AG10803 (cell line): ENCODE measurements at places on chromosomes 3 and 15.

DNA sequence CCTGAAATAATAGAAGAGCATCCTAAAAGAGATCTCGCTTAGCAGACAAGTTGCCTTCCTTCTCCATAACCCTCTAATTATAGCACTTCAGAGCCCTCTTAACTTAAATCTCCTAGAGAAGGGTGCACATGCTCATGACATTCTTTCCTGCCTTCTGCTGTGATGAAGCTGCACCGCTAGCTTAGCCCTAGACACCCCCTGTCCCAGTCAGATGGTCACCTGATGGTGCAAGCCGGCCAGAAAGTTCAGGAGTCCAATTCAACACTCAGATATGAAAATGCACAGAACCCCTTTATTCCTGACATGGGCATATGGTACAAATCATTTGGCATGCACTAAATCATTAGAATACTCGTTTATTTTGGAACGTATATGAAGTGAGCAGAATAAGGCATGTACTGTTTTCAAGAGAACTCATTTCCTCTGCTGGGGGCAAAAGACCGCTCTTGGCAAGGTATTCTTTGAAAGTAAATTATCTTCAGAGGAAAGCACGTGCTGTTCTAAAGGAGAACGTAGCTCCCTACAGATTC, 420.4 kb upstream of the PROK2 start:
- no peak for DNase-seq

- no peak for DNase-seq
Measured at GRCh38 chr3:171277456-171278298, 182.5 kb downstream of the TNIK start.

- no peak for DNase-seq
Measured at GRCh38 chr3:34264337-34265041, 466.1 kb downstream of the PDCD6IP start.

GRCh38 chr3:12486916-12487315, 2.6 kb downstream of the TSEN2 start:
- no peak for DNase-seq

DNA sequence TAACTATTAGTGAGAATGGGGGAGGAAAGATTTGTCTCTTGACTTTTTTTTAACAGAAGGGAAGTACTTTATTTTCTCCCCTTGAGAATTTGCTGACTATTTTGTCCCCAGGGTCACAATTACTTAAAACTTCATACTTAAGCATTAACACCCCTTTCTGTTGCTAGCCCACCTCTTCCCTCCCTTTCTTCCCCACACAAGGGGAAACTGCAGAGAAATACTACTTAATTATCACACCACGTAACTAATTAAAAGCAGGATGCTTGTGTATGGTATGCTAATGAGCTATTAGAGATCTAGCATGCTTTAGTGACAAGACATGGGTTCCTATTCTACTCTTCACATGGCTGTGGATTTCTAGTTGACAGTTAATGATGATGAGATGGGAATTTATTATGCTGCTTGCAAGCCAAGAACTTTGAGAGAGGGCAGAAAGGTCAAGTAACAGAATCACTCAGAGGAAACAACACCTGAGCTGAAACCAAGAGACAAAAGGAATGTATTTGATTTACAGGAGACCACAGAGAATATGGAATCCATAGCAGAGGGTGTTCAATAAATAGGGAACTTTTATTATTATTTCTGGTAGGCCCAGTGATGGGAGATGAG, 179.2 kb downstream of the LSAMP start:
- DNase-seq, result no peak

GRCh38 chr3:52143156-52143555, 11.1 kb downstream of the POC1A start:
- no peak for DNase-seq

DNA sequence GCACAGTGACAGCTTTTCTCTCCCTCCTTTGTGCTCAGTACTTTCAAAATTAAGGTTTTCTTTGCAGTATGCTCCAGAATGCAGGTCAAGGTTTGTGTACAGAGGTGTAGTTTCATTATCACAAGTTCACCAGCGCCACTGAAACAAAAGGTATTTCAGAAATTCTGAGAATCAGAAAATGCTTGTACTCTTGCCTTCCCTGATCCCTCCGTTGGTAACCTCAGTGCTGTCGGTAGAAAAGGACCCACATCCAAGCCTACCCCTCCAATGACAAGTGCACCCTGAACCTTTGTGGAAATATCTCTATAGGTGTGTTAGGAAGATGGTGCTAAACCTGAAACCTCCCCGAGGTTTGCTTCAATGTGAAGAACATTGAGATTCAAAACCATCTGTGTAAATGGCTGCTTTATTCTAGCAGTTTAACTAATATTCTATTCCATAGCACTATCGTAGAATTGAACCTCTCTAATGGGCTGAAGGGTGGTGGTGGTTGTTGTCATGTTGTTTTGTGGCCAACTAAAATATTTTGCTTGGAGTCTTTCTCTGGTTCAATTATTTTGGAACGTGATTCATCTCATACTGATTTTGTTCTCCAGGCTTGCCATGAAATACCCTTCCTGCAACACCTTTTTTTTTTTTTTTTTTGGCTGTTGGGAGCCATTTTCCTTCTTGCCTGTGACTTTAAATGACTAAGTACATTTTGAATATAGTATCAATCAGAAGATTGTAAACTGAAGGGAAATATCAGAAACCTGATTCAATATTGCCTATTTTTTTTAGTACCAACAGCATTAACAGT, 20.7 kb downstream of the ZBTB38 start:
- DNase-seq, result peak; percentile 49

DNA sequence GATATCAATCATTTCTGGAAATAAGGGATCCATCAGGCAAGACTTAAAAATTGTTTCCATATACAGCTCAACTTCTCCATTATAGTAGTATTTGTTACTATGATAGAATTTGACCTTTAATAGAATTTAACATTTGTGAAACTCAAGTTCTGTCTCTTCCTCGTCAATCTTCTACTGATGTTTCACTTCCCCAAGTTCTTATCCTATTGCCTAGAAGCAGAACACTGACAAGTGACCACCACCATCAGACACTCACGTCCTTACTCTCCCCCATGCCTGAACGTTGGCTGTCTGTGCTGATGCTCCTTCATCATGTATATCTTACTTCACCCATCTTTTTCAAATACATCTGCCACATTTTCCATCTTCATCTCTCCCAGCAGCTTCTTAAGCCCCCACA, 26.6 kb upstream of the TAFA4 start:
- DNase-seq, result no peak

DNA sequence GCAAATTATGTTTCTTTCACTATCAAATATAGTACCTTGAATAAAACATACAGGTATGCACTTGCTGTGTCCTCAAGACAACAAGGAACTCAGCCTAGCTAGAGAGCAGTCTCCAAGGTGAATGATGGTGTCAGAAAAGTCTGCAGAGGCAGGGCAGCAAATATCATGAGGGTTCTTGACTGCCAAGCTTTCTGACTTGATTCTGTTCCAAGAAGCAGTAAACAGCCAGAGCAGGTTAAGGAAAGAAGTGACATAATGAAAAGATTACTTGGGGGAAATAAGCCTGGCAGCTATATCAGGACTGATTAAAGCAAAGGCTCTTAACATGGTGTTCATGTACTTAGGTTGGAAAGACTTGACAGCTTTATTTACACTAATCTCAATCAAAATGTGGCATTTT, 192.2 kb upstream of the GADL1 start:
- no peak for DNase-seq

DNA sequence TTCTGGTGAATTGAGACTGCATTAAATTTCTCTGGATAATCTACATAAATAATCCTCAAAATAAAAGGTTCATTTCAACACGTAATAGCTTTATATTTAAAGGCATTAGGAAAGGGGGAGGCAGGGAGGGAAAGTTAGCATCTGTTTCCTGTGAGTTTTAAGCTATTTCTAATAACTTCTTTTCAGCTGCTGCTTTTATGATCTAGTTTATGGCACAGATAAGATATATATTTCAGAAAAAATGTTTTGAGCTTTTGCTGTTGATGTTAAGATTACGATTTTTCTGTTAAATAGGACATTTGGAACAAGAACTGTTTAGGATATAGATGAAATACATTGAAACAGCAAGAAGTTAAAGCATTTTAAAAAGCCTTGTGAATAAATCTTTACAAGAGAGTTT, 30.0 kb downstream of the UBE2E1 start:
- no peak for DNase-seq

DNA sequence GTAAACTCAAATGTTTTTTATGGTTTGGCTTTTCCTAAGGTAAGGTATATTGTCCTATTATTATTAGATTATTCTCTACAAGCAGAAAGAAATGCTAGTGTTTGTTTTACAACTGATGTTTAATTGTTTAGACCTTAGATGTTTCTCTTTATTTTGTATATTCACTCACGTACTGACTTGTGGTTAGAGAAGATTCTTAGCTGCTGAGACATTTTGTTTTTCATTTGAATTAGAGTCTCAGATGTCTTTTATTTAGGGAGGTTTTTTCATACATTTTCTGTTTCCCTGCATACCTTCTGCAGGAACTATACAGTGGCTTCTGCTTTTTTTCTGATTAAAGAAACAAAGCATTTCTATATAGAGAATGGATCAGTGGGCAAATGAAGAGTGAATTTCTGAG, 110.9 kb downstream of the MYRIP start:
- no peak for DNase-seq
